KBM-7 (cell line): ENCODE measurements at places on chromosomes 16 and 17.

DNA sequence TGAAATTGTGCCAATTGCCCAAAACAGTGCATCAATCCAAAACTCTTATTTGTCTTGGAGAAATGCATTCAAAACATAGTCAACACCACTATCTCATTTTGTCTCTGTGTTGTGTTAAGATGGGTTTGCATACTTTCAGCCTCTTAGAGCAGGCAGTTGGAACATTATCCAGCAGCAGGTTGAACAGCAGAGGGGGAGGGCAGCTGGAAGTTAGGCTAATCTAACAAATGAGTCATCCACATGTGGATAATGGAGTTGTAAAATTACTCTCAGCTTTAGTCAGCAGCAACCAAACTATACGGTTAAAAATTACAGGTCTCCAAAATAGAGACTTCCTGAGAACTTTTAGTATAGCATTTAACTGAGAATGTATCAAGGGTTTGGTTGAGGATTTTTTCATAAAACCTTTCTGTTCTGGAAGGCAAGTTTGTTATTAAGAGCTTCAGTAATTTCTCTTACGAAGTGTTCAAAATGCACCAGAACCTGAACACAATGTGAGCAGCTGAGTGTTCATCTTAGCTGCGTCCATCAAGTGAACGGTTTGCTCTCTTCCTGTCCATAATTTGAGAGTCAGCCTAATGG, 46.3 kb downstream of the PRKCA start:
- peak; percentile 21 for DNase-seq

GRCh38 chr17:65297916-65298315, 160.7 kb downstream of the RGS9 start:
- no peak for DNase-seq

DNA sequence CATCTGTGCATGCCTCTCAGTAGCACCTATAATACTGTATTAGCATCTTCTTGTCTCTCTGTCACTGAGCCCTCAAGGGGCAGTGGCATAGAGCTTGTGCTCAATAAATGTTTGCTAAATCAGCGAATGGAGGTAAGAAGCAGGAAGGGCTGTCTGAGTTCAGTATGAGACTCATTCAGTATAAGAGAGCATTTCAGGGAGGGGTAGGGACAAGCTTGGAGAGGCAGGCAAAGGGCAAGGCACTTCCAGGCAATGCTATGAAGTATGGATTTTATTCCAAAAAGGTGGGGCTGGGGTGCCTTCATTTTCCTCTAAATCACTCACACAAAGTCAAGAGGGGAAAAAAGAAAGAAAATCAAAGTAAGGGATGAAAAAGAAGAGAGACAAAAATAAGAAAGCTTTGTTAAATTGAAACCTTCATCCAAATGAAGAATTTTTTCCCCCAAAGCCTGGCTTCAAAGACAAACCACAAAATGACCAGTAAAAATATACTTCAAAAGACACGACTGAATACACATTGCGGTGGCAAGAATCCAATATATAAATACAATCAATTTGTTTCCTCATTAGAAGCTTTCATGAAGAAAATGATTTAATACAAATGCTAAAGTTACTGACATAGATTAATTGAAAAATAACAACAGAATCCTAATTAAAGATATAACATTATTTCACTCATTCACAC, 51.2 kb downstream of the SKAP1 start:
- no peak for DNase-seq

DNA sequence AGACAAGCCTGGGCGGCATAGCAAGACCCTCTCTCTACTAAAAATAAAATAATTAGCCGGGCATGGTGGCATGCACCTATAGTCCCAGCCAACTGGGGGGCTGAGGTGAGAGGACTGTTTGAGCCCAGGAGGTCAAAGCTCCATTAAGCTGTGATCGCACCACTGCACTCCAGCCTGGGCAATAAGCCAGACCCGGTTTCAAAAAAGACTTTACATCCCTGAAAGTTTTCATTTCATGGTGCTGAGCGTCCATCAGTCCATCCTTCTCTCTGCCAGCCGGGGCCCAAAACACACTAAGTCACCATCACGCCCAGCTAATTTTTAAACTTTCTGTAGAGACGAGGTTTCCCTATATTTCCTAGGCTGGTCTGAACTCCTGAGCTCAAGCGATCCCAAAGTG, 10.6 kb downstream of the RAB40B start:
- DNase-seq, result no peak

GRCh38 chr16:75423723-75424104, 9.6 kb downstream of the CFDP1 start:
- no peak for DNase-seq

DNA sequence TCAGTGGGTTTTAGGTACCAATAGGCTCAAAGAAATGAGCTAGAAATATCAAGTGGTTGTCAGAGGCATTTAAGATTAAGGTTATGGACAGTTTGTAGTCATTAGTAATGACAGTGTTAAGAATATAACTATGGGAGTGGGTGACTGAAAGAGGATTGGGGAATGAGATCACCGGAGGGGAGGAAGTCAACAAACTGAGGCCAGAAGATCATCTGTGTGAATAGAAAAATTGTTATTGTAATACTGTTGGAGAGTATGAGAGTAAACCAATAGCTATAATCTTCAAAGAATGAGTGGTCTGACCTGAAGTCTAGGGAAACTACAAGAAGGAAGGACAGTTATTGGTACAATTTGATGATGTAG, 197.1 kb downstream of the TANC2 start:
- no peak for DNase-seq

GRCh38 chr17:13595599-13595899, 6.2 kb downstream of the HS3ST3A1 start:
- no peak for DNase-seq

GRCh38 chr16:79190542-79190941, 410.0 kb downstream of the MAF start:
- DNase-seq, result no peak

- peak; percentile 68 for DNase-seq
Observed at GRCh38 chr17:68011199-68011665, 15.0 kb upstream of the C17orf58 start.

DNA sequence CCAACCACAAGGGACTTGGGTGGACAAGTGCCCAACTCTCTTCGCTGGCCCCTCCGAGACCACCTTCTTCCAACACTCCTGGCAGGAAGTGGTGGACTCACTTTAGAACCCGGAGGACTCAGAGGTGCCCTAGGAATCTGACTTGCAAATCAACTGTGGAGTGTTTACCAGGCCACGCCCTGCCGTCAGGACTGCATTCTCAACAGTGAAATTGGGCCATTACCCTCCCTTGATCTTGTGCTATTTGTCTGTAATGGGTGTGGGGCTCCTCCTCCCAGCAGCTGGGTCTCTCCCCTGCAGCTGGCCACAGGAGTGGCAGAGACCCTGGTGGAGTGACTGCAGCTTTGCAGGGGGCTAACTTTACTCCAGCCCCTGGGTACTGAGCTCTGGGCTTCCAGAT, 212.2 kb upstream of the RPL38 start:
- DNase-seq, result no peak

DNA sequence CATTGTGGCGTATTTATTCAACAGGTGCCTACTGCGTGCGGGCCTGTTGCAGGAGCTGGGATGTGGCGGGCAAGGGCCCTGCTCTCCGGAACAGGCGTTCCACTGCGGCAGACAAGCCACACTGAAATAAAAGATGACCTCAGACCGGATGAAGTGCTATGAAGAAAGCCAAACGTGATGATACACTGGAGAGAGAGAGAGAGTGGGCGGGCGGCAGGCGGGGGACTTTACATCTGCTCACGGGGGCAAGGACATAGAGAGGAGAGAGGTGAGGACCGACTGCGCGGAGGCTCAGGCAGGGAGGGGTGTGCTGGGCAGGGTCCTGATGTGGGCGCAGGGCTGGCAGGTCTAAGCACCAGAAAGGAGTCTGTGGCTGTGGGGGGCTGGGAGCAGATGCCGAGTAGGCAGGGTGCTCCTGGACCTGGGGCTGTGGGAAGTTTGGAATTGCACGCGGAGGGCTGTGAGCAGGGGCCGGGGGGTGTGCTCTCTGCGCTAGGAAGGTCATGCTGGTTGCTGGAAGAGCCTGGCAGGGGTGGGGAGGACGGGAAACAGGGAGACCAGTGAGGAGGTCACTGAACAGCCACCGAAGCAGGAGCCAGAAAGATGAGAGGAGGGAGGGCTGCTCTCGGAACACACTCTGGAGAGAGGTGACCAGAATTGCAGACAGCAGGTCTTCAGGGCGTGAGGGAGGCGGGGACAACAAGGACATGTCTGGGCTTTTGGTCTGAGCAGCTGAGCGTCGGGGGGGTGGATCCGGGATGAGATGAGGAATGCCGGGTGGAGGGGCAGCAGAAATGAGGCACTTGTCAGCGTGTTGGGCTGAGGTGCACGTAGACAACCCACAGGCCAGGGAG, 9.9 kb downstream of the MXRA7 start:
- DNase-seq, result no peak

DNA sequence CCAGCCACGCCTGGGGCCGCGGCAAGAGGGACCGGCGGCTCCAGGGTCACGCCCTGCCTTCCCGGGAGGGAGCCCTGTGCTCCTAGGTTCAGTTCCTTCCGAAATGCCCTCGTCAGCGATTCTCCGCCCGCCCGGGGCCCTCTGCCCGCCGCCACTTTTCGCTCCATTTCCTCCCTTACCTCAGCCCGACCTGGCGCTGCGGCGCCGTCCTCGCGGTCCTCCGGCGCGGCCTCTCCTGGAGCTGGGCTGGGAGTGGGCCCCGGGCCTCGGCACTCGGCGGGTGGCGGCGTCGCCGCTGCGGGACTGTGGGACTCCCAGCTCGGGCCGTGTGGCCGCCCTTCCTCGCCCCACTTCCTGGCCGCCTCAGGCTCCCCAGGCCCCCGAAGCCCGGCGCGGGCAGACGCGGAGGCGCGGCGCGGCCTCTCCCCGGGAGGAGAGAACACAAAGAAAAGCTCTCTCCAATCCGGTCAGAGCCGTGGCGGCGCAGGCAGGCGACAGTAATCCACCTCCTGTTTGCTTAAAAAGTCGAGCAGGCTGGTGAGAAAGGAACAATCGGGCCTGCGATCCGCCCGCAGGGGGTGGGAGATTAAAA, 1.6 kb downstream of the BAHCC1 start:
- DNase-seq, result peak; percentile 71

- no peak for DNase-seq
Observed at GRCh38 chr17:2385240-2386210, 15.3 kb downstream of the MNT start.

- DNase-seq, result no peak
Observed at GRCh38 chr16:86768999-86769398, 190.7 kb downstream of the FOXL1 start.

- no peak for DNase-seq
Observed at GRCh38 chr16:46632778-46633733, 11.9 kb upstream of the SHCBP1 start.

DNA sequence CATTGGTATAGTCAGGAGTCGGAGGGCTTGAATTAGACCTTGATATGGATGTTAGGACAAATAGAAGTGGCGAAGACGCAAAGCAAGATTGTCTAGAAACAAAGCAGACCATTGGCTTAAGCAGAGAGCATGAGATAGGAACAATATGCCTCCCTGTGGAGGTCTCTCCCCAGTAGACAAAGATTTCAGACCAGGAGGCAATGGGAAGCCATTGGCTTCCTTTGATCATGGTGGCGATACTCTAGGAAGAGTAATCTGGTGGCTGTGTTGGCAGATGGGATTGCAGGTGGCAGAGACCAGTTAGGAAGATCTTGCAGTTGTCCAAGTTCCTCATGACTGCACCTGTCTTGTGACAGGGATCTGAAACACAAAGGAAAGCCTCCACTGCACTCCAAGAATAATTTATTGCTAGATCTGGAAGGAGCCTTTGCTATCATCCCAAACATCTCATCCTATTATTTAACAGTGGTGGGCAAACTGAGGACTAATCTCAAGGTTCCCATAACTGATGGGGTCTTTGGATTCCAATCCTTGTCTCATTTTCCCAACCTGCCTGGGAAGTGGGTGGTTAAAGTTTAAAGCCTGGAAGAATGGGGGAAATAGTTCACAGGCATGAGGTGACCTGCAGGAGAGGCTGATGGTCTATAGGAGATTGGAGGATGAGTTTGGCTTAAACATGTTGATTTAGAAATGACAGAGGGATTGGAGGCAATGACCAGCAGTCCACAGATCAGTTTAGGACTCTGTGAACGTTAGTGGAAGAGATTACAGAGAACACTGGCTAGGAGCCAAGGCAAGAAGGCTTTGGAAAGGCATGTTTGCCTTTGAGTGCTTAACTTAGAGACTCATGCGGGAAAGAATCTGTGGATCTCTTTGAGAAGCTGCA, 37.0 kb downstream of the HLF start:
- DNase-seq, result no peak

- no peak for DNase-seq
Observed at GRCh38 chr17:76532072-76532651, 5.3 kb downstream of the CYGB start.

DNA sequence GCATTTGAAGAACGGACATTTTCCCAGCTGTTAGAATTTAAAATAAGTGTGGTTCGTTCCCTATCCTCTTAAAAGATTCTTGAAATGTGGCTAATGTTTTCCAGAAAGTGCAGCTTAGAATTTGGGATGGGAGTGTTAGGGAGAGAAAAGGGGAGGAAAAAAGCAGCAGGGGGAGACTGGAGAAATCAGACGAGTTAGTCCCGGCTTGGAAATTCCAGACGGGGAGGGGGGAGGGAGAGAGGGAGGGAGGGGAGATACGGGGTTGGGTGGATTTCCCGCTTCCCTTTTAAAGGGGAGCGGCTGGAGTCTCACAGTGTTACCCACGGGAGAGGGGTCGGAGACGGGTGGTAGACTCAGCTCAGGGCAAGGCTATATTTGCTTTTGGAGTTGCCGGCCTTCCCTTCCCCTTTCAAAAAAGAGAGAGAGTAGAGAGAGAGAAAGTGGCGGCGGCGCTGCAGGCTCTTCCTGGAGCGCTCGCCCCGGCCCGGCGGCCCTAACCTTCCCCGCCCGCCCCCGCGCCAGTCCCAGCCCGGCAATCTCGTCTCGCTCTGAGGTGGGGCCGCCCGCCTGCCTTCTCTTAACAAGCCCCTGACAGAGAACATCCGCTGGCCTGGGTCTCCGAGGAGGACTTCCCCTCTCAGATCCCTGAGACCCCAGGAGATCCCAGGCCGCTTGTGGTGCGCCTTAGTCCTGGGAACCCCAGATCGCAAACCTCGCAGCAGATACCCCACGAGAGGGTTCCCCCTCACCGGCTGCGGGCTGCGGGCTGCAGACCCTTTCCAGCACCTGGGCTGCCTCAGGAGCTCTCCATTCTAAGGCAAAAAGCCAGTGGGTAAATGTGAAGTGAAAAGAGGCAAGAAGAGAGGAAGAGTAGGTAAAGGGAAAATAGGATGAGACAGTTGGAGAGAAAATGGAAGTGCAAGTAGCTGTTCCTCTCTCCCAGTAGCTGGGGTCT, 6.6 kb downstream of the IGF2BP1 start:
- DNase-seq, result peak; percentile 36

- DNase-seq, result no peak
Observed at GRCh38 chr17:19262650-19263631, 25.8 kb downstream of the EPN2 start.
